MCF 10A (cell line): ENCODE measurements at places on chromosomes 16 and 17. TPM values are rescaled to one million over a fixed set of nuclear protein-coding genes. Genes with fewer than 3 reads are reported as not detected.

The KRT32 gene
- total RNA-seq, result not detected in 2 replicates

GRCh38 chr17:8975091-8975725, 9.7 kb upstream of the PIK3R5 start:
- DNase-seq, result no peak

DNA sequence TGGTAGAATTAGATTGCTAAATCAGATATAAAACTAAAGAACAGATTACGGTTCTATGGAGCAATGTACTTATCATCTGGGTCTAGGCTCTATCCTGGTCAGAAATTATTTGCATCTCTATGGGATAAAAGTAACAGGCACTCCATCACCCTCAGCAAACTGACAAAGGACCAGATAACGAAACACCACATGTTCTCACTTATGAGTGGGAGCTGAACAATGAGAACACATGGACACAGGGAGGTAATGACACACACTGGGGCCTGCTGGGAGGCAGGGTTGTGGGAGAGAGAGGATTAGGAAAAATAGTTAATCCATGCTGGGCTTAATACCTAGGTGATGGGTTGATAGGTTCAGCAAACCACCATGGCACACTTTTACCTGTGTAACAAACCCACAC, 61.9 kb downstream of the MPHOSPH6 start:
- no peak for DNase-seq

The NPIPB9 gene
- total RNA-seq, result 2.1 TPM in 2 replicates

The ATP2A3 gene
- total RNA-seq, result not detected in 2 replicates

The HSF4 gene
- total RNA-seq, result 34.3 and 34.8 TPM in 2 replicates

The TBC1D3K gene
- not detected in 2 replicates for total RNA-seq

- DNase-seq, result no peak
These were observed 38.8 kb downstream of the KIAA0513 start for GRCh38 chr16:85066346-85066885.

GRCh38 chr17:35930211-35931065, at the start of gene RDM1:
Gene RDM1, minus strand, starts transcription at chr17:35930773. Its CDS starts 46 bp downstream, at chr17:35930727.
- DNase-seq, result peak; percentile 85

The ZMYND15 gene
- total RNA-seq, result 1.3 and 1.8 TPM in 2 replicates
